ENCODE measurements at places on chromosomes 7 and 10. TPM values are rescaled to one million over a fixed set of nuclear protein-coding genes. Genes with fewer than 3 reads are reported as not detected.

Gene TMEM225B
- not detected for total RNA-seq

Gene OPN1SW
- not detected for total RNA-seq

DNA sequence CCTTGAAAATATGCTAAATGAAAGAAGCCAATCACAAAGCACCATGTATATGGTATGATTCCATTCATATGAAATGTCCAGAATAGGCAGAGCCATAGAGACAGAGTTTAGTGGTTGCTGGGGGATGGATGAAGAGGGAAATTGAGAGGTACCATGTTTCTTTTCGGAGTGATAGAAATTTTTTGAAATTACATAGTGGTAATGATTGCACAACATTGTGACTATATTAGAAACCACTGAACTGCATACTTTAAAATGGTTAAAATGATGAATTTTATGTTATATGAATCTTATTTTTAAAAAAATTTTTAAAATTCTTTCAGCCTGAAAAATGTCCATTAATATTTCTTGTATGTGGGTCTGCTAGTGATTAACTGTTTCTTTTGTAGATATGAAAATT, 26.1 kb downstream of the DNAJC9 start:
- DNase-seq = no peak

Gene PON3
- total RNA-seq = not detected

Gene HELLS
- total RNA-seq = 19.7 TPM

DNA sequence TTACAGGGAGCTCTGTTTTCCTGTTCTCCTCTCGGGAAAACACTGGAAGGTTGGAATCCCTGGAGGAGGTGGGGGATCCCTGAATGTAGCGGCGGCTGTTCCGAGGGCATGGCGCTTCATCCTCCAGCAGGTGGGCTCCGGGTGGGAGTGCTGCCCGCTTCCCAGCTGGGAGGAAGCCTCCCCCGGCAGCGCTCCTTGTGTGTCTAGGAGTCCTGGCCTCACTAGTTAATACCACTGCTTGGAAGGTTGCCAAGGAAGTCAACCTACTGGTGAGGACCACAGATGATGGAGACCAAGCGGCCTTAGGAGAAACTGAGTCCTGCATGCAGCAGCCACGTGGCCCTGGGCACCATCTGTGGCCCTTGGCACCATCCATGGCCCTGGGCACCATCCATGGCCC, 151.9 kb upstream of the PFKP start:
- no peak for DNase-seq

Gene ZNF804B
- not detected for total RNA-seq

GRCh38 chr10:81218307-81218706, 656.7 kb upstream of the NRG3 start:
- DNase-seq = no peak

- DNase-seq = no peak
Measured at GRCh38 chr7:462173-463103, 57.2 kb downstream of the PDGFA start.

DNA sequence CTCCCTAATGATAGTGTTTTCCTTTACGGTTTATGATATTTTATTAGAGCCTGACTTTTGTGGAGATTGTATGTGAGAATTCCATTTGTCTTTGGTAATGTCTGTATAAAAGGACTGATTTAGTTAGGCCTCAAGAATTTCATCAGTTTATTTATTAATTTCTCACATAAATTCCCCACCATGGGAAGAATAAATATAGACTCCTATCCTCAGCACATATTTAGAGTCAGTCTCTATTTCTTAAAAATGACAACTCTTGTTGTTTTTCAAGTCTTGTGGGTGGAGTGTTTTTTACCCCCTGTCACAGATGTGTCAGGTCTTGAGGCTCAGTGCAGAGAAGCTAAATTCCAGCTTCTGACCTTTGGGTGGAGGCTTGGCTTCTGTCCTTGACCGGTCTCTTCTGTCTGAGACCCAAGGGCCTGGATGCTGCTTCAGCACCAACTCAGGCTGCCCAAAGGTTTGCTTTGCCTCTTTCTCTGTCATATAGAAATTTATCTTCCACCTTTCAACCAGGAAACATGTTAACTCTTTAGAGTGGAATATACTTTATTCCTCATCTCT, 117.3 kb upstream of the INHBA start:
- no peak for DNase-seq

Gene PNLIPRP1
- total RNA-seq = not detected

DNA sequence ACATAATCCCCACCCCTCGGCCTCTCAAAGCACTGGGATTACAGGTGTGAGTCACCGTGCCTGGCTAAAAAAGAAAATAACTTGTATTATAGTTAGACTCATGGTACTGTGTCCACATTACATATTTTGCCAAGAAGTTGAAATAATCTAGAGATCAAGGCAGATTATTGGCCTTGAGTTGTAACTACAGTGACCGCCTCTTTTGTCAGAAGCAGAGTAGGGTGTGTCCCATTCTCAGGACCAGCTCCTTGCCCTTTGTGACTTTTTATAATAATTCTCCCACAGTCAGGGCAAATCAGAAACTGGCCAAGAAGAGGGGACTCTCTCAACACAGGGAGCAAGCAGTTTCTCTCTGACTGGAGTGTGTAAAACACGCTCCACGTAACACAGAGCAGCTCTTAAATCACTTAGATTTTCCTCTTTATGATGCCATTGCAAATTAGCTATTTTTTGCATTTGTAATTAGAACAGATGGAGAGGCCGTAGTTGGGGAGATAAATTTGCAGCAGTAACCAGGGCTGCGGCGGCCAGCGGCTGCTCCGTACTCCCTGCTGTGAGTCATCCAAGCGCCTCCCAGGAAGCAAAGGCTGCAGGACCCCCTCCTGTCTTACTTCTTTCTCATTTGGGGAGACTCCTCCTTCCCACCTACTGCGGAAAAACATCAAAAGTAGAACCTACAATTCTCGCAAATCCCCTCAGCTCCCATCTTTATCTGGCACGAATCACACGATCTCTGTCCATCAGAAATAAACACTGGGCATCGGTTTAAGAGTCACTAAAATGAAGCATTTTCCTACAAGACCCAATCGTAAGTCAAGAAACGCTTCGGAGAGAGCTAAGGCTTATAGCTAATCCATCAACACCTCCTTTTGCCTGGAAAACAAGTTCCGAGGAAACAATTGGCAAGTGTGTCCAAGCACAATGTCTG, 32.1 kb upstream of the MSRB2 start:
- DNase-seq = peak; percentile 39

DNA sequence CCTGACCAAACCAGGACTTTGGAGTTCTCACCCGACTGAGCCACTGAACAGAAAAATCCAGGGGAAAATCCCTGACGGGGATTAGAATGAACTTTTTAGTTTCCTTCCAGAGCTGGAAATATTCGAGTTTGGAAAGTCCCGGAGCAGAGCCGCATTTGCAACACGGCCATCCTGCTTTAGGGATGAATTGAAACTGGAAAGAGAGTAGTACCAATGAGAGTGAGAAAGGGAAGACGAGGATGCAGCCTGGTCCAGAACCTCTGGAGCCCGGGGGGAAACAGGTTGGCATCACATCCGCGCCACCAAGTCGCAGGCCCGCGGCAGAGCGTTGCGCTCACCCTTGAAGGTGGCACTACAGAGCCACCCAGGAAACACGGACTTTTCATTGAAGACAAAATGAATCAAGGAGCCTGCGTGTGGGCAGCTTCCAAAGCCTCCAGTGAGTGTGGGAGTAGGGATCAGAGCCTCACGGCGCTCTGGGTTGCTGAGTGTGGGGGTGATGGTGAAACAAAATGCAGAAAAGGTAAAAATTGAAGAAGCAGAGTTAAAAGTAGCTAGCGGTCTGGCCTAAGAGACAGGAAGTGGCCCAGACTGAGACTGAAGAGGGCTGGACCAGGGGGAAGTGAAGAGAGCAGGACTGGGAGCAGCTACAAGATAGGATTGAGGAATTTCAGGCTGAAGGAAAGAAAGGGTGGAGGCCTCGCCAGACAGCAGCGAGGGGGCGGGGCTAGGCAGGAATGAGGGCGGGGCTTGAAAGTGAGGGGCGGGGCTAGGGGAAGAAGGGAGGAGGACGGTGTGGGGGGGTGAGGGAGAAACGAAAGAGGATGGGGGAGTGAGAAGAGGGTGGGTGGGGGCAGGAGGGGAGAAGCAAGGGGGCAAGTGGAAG, 1.8 kb downstream of the SMURF1 start:
- DNase-seq = peak; percentile 88

- no peak for DNase-seq
Measured at GRCh38 chr7:152984421-152984820, 224.9 kb downstream of the ACTR3B start.

Gene FAM25A
- total RNA-seq = not detected

Gene GIMAP4
- total RNA-seq = 1.3 TPM

Gene PPP1R17
- total RNA-seq = not detected

Gene EGR2
- total RNA-seq = 0.90 TPM

Gene FAM20C
- total RNA-seq = 18.2 TPM

DNA sequence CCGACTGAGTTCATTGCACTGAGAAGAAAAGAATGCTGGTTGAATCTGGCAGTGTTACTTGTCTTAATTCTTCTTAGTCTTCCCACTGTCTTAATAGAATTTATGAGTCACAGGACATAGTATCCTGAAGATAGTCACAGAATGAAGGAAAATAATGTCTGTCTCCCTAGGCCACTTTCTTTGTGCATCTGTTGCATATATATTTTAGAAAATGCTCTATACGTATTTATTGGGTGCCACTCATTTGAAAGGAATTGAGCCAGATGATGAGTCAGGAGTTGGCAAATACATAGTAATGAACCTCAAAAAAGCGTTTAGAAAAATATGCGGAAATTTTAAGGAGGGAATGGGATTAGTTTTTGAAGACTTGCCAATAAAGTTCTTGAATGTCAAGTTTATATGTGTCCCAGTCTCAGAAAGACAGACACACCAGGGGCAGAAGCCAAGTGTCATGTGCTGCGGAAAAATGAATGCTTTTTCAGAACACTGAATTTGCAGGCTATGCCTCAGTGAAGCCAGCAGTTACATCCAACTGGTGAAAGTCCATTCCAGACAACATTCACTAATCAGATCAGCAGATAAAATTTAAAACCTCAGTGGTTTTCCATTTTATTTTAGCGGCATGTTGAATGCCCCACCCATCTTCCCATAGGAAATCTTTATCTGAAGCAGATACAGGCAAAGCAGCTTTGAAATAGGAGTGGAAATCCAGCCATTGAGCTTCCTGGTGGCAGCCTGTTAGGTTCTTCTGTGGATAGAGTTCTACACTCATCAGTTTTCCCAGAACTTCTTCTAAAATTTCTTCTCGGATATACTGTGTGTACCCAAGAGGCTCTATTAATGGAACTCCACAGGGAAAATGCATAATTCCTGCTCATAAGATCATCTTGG, 308.4 kb downstream of the BICC1 start:
- DNase-seq = peak; percentile 81

GRCh38 chr7:907158-907980, 31.0 kb downstream of the GET4 start:
- peak; percentile 22 for DNase-seq

GRCh38 chr10:34319197-34319846, 495.8 kb downstream of the PARD3 start:
- peak; percentile 94 for DNase-seq

Gene KLF14
- total RNA-seq = not detected

Gene TRUB1
- 71.7 TPM for total RNA-seq

Measured in fibroblast of the aortic adventitia (primary cell).